ENCODE measurements at places on chromosomes 11 and 22. TPM values are rescaled to one million over a fixed set of nuclear protein-coding genes. Genes with fewer than 3 reads are reported as not detected.
A peak's percentile ranks its signal among the peaks of the same experiment; 100 is the strongest.

GRCh38 chr11:69908511-69909220 is 89.5 kb upstream of the FGF3 start:
- peak; percentile 31 for DNase-seq
- H3K27me3 ChIP-seq = peaks cover 26% of the 10 kb centered on the region
- H3K4me3 ChIP-seq = no peak overlapping the region
- no peak overlapping the region for H3K27ac ChIP-seq
- H3K4me1 ChIP-seq = peaks cover 3% of the 10 kb centered on the region

POTEH gene
- not detected for total RNA-seq

- H3K36me3 ChIP-seq = no peaks in the 10 kb centered on the region
- no peak overlapping the region for H3K4me3 ChIP-seq
- no peak for DNase-seq
- H3K27me3 ChIP-seq = no peaks in the 10 kb centered on the region
These were observed 462.8 kb downstream of the INSC start for GRCh38 chr11:15577519-15577918.

OR10D3 gene
- not detected for total RNA-seq

GRCh38 chr11:46378811-46379481 is 2.5 kb upstream of the MDK start:
- peaks cover 26% of the 10 kb centered on the region for H3K27me3 ChIP-seq
- no peak overlapping the region for H3K4me3 ChIP-seq
- DNase-seq = peak; percentile 60
- no peak overlapping the region for H3K27ac ChIP-seq

- no peak for DNase-seq
- H3K4me3 ChIP-seq = no peak overlapping the region
- no peaks in the 10 kb centered on the region for H3K27me3 ChIP-seq
- no peaks in the 10 kb centered on the region for H3K36me3 ChIP-seq
- no peak overlapping the region for H3K27ac ChIP-seq
These were observed 23.8 kb downstream of the SLC6A5 start for GRCh38 chr11:20623252-20623651.

LAYN gene
- total RNA-seq = 8.0 TPM

OR8G1 gene
- total RNA-seq = not detected

DNA sequence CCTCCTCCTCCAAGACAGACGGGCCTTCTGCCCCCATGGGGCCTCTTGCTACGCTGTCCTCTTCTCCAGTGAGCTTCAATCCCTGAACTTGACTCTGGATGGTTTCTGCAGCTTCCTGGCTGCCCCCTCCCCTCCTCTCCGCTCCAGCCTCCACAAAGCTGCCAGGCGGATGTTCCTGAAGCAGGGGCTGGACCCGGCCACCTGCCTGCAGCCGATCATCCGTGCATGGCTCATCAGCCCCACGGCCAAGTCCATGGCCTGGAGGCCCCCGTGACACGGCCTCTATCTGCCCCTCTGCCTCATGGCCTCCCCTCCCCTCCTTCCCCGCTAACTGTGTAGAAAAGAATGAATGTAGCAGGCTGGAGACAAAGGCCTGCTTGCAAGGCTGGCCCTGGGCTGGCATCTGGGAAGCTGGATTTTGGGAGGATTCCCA is 6.8 kb upstream of the SUN2 start:
- no peaks in the 10 kb centered on the region for H3K36me3 ChIP-seq
- no peak overlapping the region for H3K27ac ChIP-seq
- no peaks in the 10 kb centered on the region for H3K27me3 ChIP-seq
- peaks cover 17% of the 10 kb centered on the region for H3K4me1 ChIP-seq
- no peak overlapping the region for H3K4me3 ChIP-seq
- no peak for DNase-seq

DNA sequence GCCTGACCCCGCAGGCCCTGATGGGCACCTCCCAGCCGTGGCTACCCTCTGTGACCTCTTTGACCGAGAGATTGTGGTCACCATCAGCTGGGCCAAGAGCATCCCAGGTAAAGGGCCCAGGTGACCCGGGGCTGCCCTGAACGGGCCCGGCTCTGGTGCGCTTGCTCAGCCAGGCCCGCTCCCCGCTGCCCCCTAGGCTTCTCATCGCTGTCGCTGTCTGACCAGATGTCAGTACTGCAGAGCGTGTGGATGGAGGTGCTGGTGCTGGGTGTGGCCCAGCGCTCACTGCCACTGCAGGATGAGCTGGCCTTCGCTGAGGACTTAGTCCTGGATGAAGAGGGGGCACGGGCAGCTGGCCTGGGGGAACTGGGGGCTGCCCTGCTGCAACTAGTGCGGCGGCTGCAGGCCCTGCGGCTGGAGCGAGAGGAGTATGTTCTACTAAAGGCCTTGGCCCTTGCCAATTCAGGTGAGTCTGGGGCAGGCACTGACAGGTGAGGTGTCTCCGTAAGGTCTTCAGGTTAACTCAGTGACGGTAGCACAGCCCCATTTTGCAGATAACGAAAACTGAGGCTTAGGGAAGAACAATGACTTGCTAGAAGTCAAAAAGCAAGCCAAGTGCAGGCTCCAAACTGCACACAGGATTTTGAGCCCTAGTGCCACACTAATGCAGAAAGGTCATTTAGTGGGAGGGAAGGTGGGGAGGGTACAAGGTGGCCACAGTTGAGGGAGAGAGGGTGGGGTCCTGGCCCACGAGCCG is 2.4 kb downstream of the TRMT112 start:
- H3K27ac ChIP-seq = no peak overlapping the region
- H3K4me1 ChIP-seq = peaks cover 31% of the 10 kb centered on the region
- peaks cover 5% of the 10 kb centered on the region for H3K36me3 ChIP-seq
- H3K27me3 ChIP-seq = no peaks in the 10 kb centered on the region
- no peak for DNase-seq

DNA sequence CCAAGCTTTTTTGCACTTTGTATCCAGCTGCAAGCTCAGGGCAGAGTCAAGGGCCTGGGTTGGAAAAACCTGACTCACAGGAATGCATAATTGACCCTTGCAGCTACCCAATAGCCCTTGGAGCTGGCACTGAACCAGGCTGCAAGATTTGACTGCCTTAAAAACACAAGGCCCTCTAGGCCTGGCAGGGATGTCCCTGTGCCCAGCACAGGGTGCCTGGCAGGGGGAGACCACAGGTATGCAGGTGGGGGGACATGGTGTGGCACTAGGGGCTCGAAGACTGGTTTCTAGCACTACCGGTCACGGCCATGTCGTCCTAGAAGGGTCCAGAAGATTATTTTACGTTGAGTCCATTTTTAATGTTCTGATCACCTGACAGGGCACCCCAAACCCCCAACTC is 30.2 kb downstream of the SBF1 start:
- peaks cover 13% of the 10 kb centered on the region for H3K36me3 ChIP-seq
- H3K4me3 ChIP-seq = no peak overlapping the region
- H3K27me3 ChIP-seq = no peaks in the 10 kb centered on the region
- no peak for DNase-seq

DNA sequence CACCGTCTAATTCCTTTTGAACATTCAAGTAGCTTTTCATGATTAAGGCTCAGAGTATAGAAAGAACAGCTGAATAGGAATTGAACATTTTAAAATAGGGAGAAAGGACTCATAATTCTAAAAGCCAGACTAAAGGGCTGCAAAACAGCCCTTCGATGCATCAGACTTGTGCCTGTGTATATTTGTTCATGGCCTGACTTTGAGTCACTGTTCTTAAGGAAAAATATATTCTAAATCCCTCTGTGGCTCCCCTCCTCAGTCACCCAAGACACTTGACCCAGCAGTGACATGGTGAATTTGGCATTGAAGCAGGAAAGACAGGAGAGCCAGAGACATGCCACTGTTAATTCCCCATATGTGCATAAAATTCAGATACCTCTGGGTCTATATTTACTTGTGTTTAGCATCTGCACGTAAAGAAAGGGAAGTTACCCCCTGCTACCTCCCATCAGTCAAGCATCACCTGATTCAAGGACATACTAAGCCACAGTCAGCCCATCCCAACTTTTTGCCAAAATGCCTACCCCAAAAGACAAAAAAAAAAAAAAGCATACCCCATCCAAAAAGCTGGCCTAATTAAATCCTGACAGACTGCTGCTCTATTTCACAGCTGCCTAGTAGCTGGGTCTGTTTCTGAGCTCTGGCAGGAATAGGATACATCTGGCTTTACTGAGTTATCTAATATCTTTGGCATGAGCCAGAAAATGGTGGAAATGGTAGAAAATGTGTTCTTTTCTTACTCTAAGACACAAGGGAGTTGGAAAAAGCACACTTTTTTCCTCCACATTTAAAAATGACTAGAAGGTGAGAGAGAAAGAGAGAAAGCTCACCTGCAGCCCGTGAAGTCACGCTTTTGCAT is 93.5 kb downstream of the COMMD9 start:
- no peaks in the 10 kb centered on the region for H3K27me3 ChIP-seq
- peaks cover 14% of the 10 kb centered on the region for H3K4me1 ChIP-seq
- DNase-seq = no peak
- no peak overlapping the region for H3K27ac ChIP-seq
- H3K4me3 ChIP-seq = no peak overlapping the region
- peaks cover 6% of the 10 kb centered on the region for H3K36me3 ChIP-seq

TRPM5 gene
- total RNA-seq = not detected

DMC1 gene
- total RNA-seq = 0.22 TPM

- H3K36me3 ChIP-seq = no peaks in the 10 kb centered on the region
- DNase-seq = no peak
- no peaks in the 10 kb centered on the region for H3K27me3 ChIP-seq
- H3K4me3 ChIP-seq = no peak overlapping the region
These were observed 37.1 kb upstream of the SORL1-AS1 start for GRCh38 chr11:121489823-121490222.

MIAT gene
- 0.40 TPM for total RNA-seq

- H3K27me3 ChIP-seq = no peaks in the 10 kb centered on the region
- no peak overlapping the region for H3K27ac ChIP-seq
- H3K36me3 ChIP-seq = no peaks in the 10 kb centered on the region
- H3K4me1 ChIP-seq = no peaks in the 10 kb centered on the region
- no peak for DNase-seq
These were observed 139.6 kb upstream of the LMO1 start for GRCh38 chr11:8403310-8403709.

GRCh38 chr22:36770513-36771231 is 5.2 kb downstream of the IFT27 start:
- no peaks in the 10 kb centered on the region for H3K36me3 ChIP-seq
- no peaks in the 10 kb centered on the region for H3K27me3 ChIP-seq
- H3K27ac ChIP-seq = no peak overlapping the region
- no peak for DNase-seq
- no peak overlapping the region for H3K4me3 ChIP-seq

DNA sequence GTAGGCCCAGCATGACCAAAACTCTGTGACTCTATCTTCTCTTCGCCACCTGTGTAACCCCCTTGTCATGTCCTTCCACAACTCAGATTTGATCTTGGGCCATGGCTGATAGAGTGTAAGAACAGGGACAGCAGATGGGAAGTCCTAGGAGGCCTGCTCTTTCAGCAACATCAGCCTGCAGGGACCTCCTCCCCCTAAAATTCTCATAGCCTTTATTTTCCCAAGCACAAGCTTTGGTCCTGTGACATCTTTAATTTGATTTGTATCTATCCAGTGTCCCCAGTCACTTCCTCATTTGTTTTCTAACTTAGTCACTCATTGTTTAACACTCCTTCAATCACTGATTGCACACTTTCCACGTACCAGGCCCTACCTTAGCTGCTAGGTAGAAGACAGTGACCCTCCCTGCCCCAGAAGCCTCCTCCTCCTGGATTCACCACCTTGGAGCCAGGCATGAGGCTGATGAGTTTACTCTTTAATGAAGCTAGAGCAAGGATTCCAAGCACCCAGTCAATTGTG is 5.3 kb downstream of the UBQLN3 start:
- no peak overlapping the region for H3K4me3 ChIP-seq
- no peaks in the 10 kb centered on the region for H3K36me3 ChIP-seq
- H3K27me3 ChIP-seq = no peaks in the 10 kb centered on the region
- no peaks in the 10 kb centered on the region for H3K4me1 ChIP-seq
- H3K27ac ChIP-seq = no peak overlapping the region

DNA sequence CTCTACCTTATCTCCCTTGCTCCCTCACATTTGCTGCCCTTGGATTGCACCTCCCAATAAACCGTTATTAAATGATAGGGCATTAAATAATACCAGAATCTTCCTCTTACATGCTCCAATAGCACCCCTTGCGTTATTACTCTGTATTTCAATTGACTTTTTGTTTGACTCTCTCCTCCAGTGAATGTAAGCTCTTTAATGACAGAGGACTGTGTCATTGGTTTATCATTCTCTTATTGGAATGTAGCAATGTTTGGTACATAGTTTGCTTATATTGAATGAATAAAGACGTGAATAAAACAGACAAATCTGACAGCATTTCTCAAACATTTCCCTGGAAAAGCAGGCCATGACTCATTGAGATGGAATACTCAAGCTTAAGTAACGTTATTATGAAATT is 8.7 kb upstream of the MPEG1 start:
- no peak overlapping the region for H3K27ac ChIP-seq
- no peaks in the 10 kb centered on the region for H3K4me1 ChIP-seq
- DNase-seq = no peak
- H3K27me3 ChIP-seq = no peaks in the 10 kb centered on the region
- H3K4me3 ChIP-seq = no peak overlapping the region

DNA sequence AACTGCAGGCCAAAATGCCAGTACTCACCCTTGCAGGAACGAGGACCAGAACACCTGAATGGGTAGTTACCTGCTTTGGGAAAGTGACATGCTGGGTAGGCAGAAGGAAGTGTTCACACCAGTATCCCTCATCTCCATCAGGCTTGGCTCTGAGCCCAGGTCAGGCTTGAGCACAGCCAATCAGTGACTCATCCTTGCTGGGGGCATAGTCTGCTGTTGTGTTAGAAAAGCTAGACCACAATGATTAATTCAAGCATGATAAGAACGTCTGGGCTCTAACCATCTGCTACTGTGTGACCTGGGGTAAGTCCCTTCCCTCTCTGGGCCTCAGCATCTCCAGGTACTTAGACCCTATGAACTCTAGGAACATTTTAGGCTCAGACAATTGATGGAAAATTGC is 450.4 kb downstream of the MIAT start:
- no peaks in the 10 kb centered on the region for H3K36me3 ChIP-seq
- no peaks in the 10 kb centered on the region for H3K4me1 ChIP-seq
- no peak overlapping the region for H3K27ac ChIP-seq
- H3K27me3 ChIP-seq = no peaks in the 10 kb centered on the region

- no peaks in the 10 kb centered on the region for H3K36me3 ChIP-seq
- H3K4me3 ChIP-seq = no peak overlapping the region
- H3K27ac ChIP-seq = peak overlapping the region; percentile 78
- H3K4me1 ChIP-seq = peaks cover 39% of the 10 kb centered on the region
These were observed 28.0 kb downstream of the YAP1 start for GRCh38 chr11:102138223-102138622.

DNA sequence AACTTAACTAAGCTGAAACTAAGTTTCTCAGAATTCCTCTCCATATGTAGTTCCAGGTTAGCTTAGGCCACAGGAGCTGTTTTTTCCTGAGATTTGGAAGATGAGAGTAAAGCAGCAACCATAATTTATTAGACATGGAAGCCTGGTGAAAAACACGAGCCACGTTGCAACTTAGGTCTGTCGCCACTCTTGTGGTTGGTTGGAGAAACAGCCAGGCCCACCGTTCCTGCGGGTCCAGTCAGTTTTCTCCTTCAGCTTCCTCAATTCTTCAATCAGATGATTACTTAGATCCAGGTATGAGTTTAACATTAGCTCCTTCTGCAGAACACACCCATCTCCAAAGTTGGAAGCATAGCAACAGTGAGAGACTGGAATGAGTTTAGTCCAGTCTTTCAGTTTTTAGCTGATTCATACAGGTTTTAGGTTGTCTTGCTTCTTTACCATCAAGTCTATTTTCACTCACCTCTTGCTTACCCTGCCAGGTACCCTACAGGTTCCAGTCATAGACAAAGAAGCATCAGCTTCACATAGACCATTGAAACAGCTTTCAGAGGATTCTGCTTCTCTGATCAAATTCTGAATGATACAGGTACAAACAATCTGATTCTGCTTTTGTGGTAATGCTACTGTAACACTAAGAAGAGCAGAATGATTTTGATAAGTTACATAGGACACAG is 18.6 kb downstream of the CASP12 start:
- no peaks in the 10 kb centered on the region for H3K27me3 ChIP-seq
- H3K36me3 ChIP-seq = no peaks in the 10 kb centered on the region
- H3K27ac ChIP-seq = no peak overlapping the region
- DNase-seq = no peak

All from psoas muscle (tissue), 8 donors.